ENCODE measurements at places on chromosomes 3 and 15.

- peak; percentile 97 for DNase-seq
Observed at GRCh38 chr15:40098489-40099261, 10.0 kb downstream of the BMF start.

DNA sequence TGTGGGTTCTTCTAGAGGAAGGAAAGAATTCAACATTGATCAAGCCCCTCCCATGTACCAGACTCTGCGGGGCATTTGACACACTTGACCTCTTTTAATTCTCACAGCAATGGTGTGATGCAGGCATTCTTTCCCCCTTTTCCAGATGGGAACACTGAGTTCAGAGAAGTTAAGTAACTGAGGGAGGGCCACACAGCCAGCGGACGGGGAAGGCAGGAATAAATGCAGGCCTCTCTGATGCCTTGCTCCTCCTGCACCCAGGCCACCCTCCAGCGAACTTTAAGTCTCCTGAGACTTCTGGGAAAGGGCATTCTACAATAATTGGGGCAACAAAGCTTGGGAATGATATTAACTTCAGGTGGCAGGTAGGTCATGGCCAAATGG, 227.4 kb downstream of the UACA start:
- DNase-seq: no peak

DNA sequence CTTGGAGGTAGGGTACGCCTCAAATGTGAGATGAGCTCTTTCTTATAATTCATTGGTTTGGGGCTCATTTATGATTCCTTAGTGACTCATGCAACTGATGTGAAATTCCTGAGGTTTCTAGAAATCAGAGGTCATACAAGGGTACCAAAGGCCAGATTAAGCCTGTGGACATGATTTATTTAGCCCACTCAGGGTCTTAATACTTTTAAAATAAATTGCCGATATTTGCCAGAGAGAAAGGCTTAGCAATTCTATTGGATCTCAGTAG, 289.0 kb downstream of the NEK10 start:
- no peak for DNase-seq

DNA sequence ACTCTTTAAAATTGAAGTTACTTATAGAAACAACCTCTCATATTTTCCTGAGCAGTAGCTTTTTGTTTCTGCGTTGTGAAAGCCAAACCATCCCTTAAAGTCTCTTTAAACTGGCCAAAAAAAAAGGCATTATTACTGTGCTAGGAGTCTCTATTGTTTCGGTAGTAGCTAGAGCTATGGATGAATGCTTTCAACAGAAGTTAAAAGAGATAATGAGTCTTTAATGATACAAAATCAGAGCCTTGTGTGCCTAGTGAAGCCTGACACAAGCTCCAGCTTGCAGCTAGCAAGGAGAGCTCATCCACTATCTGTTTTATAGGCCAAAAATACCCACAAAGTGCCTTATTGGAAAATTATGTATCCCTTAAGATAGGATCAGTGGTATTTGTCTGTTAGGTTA, 360.4 kb upstream of the CDIN1 start:
- no peak for DNase-seq

- DNase-seq: no peak
Observed at GRCh38 chr3:81197386-81197785, 564.1 kb downstream of the GBE1 start.

- DNase-seq: no peak
Observed at GRCh38 chr3:116374901-116375300, 70.4 kb downstream of the LSAMP start.

DNA sequence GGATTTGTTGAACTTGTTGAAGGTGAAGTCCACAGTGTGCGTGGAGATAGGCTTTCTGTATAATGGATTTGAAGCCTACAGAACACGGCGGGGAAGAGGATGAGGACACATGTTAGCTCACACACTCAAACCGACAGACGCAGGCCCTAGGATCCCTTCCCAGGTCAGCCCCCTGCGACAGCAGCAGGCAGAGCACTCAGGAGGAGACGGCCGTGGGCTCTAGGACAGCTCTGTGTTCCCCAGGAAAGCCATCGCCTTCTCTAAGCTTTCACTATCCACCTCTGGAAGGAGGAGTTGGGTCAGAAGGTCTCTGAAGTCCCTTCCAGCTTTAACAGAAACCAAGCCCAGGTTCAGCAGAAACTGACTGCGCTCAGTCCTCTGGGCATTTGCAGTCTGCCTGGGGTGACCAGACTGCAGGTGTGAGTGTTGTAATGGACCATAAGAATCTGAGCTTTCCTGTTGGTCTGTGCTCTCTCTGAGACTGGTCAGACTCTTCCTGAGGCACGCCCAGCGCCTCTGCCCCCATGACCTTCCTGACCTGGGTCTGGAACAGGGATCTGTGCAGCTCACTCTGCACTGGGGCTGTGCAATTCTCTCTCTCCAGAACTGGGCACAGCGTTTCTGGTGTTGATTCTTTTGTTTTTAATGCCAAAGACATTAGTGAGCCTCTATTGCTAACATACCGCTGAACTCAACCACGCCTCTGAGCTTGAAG, 33.5 kb downstream of the UMPS start:
- no peak for DNase-seq

DNA sequence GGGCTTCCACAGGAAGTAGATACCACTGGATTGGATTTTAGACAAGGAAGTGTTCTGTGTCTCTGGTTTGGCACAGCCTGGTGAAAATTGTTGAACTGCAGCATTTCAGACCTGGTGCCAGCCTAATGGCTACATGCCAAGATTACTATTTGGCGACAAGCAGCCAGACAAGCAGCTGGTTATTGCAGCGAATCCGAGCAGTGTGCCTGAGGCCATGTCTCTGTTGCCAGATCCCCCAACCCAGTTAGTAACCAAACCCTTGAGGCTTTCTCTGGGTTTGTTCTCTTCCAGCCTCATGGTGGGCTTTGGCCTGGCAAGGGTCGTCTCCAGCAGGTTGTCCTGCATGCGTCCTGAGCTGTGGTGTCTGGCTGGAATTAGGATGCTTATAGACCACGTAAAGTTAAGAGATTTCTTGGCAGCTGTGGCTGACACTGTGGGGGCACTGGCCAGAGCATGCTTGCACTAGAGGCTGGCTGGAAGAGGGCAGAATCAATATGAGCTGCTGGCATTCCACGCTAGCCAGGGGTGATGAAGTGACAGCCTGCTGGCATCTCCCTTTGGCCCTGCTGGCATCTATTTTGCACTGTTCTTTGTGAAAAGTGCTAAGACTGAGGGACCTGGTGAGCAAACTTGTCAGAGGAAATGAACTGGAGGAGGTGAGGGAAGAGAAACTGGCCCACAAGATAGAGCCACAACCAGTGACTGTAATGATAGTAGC, 172.6 kb downstream of the RBMS3 start:
- DNase-seq: peak; percentile 60

DNA sequence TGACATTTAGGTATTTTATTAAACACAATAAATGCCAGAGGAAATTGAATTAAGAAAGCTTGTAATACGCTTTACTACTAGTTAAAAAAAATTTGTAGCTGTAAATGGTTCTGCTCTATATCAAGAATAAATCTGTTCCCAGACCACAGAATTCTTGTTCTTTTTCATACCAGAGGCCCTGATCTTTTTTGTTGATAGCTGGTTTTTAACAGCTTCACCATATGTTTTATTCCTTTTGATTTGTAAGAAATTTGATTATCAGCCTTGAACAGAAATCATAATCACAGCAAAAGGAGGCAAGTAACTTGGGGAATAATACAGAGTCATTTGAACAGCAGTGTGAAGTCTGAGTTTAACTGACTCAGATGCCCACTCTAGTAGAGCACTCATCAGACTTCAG, 202.7 kb downstream of the CNTN4 start:
- DNase-seq: no peak
